NCI-H1930 (cell line): ENCODE measurements at places on chromosomes 11 and 22.

- no peak for DNase-seq
Observed at GRCh38 chr11:134199531-134199930, 24.2 kb downstream of the NCAPD3 start.

GRCh38 chr11:62719302-62719978 is 7.8 kb downstream of the HNRNPUL2 start:
- DNase-seq: no peak

DNA sequence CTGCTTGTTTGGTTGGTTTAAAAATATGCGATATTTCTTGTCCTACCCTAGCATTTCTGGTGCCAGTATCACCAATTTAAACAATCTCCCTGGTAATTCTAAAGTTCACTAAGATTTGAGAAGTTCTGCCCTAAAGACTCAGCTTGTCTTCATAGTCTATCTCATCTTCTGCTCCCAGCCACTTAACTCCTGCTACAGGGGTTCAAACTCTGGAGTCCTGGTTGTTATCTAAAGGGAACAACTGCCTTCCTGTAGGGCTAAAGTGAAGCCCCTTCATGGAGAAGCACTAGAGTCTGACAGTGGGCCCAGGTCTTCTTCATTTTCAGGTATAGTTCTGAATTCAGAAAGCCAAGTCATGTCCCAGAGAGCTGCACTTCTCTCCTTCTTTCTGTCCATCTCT is 73.2 kb downstream of the CTNND1 start:
- DNase-seq: no peak

GRCh38 chr11:16392616-16393015 is 36.3 kb upstream of the SOX6 start:
- DNase-seq: no peak

DNA sequence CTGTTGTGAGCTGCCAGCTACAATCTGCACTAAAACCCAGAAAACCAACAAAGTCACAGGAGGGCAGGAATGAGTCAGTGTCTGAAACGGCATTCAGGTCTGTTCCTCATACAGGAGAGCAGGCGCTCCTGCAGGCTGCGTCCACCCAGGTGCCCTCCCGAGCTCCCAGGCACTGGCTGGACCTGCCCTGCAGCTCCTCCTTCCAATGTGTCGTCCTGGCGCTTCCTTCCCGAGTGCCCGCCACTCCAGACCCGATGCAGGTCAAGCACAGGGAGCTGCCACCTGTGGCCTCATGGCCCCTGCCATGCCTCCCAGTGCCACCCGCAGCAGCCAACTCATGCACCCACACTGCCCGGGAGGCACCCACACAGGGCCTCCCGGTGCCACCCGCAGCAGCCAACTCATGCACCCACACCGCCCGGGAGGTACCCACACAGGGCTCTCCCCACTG is 12.0 kb downstream of the BRD1 start:
- DNase-seq: no peak

DNA sequence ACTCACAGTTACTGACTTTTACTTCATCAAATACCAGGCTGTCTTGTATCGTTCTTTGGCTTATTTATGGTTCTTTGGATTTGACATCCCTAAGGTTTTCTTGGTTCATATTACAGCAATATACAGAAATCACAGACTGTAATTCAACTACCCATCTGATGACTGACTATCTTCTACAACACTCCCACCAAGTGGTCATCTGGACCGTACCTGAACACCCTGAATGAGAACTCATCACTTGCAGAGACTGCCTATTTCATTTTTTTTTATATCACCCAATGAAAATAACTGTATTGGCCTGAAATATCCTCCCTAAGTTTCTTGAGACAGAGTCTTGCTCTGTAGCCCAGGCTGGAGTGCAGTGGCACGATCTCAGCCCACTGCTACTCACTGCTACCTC is 9.5 kb upstream of the UPB1 start:
- DNase-seq: no peak

GRCh38 chr11:119089319-119089718 is 4.6 kb downstream of the HMBS start:
- no peak for DNase-seq

- no peak for DNase-seq
Observed at GRCh38 chr11:35323076-35323868, 96.1 kb downstream of the SLC1A2 start.
